ENCODE measurements at places on chromosomes 5 and 9.

DNA sequence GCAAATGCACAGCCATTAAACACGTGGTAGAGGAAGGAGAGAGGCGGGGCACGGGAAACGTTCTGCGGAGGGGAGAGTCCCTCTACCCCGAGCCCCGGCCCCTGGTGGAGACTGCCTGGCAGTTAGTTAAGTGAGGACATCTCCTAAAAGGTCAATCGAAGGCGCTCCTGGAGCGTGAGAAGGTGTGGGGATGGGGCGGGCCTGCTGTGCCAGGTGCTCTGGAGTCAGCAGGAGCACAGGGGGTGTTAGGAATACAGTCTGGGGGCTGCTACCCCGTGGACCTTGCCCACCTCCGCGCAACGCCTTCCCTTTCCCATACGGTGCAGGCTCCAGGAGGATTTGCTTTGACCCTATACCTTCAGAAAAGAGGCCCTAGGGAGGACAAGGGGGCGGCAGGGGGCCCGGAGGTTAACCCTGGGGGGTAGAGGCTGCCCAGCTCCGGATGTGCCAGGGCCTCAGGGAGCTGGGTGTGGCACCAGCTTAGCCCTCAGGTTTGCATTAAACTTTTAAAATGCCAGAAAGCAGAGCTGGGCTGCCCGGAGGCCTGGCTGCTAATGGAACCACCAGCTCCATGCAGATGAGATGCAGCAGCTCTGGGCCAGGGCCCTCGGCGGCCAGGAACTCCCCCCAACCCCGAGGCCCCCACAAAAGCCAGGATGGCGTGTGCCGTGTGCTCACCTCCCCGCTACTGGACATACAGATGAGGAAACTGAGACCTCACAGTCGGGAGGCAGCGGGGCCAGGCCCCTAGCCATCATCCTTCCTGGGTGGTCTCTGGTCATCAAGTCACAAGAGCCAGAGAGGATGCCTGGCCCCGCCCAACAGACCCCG is 39.2 kb downstream of the NACC2 start:
- no peak for DNase-seq

GRCh38 chr5:16722097-16722495 is 105.3 kb upstream of the RETREG1 start:
- no peak for DNase-seq

- DNase-seq: no peak
These were observed at the start of gene NREP for GRCh38 chr5:111756581-111757354. Gene NREP (minus strand): TSS chr5:111757194. CDS start chr5:111755772, 1,422 bp downstream.

- no peak for DNase-seq
These were observed 4.4 kb downstream of the COL27A1 start for GRCh38 chr9:114159691-114160090.

DNA sequence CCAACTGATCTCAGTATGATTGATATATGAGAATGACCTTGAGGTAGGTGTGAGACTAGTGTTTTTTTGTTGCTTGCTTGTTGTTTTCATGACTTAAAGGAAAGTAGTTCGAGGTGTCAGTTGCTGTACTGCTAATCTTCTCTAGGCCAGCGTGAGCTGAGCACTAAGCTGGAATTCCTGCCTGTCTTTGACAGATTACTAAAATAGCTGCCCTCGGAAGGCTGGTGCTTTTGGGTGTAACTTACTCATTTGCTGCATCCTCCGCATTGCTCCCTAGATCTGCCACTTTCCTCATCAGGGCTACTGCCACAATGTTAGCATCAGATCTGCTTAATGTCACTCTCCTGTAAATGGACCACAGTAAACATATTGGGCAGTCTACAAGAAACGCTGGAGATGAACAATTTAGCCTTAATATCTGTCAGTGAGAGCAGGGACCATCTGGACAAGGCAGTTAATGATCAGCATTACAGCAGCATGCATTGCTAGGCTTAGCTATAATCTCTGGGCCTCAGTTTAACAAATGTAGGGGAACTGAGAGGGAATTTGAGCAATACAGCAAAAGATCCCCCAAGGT is 106.6 kb upstream of the CDH6 start:
- no peak for DNase-seq

GRCh38 chr5:31554552-31554951 is 22.5 kb downstream of the C5orf22 start:
- DNase-seq: no peak

DNA sequence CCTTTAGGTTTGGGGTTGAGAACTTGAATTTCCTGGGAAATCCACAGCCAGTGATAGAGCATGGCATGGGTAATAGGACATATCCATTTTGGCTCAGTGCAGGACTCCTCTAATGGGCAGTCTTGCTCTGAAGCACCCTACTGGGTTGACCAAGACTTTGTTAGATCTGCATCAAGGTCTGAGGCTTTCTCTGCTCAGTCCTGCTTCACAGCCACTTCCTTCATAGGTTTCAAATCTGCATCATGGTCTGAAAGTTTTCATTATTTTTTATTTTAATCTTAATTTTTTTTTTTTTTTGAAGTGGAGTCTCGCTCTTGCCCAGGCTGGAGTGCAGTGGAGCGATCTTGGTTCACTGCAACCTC is 36.5 kb downstream of the KIF2A start:
- DNase-seq: no peak
